ENCODE measurements at places on chromosomes 6 and 20. TPM values are rescaled to one million over a fixed set of nuclear protein-coding genes. Genes with fewer than 3 reads are reported as not detected.

The DYNLT2 gene
- polyA plus RNA-seq = 6.5 TPM

The ULBP1 gene
- 0.99 TPM for polyA plus RNA-seq

The ADGRF1 gene
- 36.3 TPM for polyA plus RNA-seq

The CLVS2 gene
- polyA plus RNA-seq = 0.22 TPM

The GPSM3 gene
- 11.8 TPM for polyA plus RNA-seq

The SLC12A5 gene
- polyA plus RNA-seq = 1.5 TPM

The CLIC1 gene
- polyA plus RNA-seq = 275 TPM

The OR2W1 gene
- polyA plus RNA-seq = not detected

The B3GAT2 gene
- 1.6 TPM for polyA plus RNA-seq

The OLIG3 gene
- not detected for polyA plus RNA-seq

The OSER1 gene
- 48.1 TPM for polyA plus RNA-seq

DNA sequence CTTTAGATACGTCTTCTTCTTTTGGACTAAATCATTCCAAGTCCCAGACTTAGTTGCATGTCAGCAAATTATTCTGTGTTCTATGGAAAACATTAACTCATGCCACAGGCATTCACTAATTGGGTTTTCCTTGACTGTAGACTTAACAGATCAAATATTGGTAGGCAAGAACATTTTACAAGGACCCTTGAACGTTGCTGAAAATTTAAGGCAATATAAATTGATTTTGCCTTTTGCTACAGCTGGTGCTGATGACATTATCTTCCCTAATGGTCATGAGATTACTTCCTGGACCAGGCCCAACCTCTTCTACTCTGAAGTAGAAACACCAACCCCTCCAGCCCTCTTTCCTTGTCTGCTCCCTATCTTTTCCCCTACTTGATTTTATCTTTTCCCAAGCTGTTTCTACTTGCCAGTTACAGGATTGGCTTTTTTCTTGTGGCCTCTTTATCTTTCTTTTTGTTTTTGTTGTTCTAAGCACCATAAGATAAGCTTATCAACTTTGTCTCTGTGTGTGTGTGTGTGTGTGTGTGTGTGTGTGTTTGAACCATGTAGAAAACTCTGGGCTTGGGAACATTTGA, 514.0 kb upstream of the SOX4 start:
- DNase-seq = no peak

DNA sequence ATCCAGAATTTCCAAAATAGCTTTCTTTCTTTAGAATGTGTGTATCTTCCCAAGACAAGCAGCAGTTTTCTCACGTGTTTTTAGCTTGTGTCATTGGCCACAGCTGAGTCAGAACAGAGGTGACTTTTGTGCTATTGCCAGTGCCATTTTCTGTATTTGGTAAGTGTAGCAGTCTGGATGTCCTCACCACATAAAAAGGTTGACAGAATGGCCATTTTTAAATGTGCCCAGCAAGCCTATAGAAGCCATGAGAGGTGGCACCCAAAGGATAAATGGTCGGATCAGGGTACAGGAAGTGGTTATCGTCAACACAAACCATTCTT, 269.5 kb upstream of the HSF2 start:
- no peak for DNase-seq

GRCh38 chr6:159464816-159465215, 228.2 kb downstream of the SOD2 start:
- DNase-seq = no peak

DNA sequence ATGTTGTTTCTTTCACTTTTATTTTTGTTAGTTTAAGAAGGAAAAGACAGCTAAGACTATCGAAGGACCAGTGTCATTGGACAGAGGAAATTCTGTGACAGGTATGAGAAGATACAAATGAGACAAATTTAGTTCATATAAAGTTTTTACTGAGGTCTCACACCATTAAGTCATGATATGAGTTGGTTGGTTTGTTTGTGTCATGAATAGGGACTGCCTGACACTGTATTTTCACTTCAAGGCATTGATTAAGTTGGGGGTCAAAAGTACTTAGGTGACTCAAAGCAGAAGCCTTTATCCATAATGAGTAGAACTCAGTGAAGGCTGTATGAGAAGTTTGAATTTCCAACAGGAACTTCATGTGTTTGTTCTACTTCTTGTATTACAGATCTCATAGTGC, 21.3 kb upstream of the HIVEP2 start:
- DNase-seq = no peak

DNA sequence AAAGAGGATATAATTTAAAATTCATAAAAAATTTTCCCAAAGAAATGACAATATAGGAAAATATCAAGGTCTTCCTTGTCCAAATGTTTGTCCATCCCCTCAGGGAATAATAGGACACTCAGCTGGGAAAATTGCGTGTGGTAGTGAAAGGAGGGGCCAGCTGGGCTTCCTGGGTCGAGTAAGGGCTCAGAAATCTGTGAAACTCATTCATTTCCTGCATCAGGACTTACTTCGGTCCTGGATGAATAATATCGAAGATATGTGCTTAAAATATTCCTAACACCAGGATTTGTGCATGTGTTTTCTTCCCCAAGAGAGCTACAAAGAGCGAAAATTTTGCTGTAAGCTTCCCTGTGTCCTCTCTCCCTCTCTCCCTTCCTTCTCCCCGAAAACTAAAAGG, 118.2 kb upstream of the GJE1 start:
- no peak for DNase-seq

GRCh38 chr6:131129689-131130553, 5.3 kb upstream of the AKAP7 start:
- no peak for DNase-seq

DNA sequence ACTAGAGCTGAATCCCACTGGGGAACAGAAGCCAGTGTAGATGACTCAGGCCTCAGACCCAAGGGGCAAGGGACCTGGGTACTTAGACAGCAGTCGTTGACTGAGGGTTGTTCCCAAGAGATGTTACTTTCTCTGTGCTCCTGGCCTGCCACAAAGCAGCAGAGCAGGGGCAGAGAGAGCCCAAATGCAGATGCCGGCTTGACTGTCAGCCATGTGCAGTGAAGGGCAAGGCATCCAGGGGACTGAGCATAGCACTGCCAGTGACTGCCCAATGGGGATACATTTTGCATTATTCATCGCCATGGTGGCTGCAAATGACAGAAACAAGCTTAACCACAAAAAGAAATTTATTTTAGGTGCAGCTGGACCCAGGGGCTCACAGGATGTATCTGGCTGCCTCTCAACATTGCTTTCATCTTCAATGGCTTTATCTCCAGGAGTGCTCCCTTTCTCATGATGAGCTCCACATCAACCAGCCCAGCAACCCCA, 7.6 kb upstream of the TP53RK start:
- DNase-seq = no peak

GRCh38 chr6:39362487-39362865, 40.0 kb upstream of the KCNK16 start:
- DNase-seq = no peak

DNA sequence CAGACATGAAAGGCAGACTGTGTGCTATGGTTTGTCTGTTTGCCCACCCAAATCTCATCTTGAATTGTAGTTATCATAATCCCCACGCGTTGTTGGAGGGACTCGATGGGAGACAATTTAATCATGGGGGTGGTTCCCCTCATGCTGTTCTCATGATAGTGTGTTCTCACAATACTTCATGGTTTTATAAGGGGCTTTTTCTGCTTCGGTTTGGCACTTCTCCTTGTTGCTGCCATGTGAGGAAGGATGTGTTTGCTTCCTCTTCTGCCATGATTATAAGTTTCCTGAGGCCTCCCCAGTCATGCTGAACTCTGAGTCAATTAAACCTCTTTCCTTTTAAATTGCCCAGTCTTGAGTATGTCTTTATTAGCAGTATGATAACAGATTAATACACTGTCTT, 47.2 kb upstream of the MICB start:
- DNase-seq = no peak

DNA sequence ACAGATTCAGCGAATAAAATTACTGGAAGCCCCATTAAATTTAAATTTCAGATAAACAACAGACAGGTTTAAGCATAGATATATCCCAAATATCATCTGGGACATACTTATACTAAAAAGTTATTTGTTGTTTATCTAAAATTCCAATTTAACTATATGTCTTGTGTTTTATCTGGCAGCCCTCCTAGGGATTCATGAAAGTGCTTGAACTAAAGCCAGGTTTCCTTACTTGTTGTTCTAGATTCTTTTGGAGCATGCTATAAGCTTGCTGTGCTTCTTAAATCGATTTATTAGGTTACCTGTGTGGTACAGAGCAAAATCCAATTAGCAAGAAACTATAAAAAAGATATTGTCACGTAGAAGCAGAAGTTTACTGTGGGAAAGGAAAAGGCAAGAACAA, 202.5 kb upstream of the GMDS start:
- DNase-seq = no peak

DNA sequence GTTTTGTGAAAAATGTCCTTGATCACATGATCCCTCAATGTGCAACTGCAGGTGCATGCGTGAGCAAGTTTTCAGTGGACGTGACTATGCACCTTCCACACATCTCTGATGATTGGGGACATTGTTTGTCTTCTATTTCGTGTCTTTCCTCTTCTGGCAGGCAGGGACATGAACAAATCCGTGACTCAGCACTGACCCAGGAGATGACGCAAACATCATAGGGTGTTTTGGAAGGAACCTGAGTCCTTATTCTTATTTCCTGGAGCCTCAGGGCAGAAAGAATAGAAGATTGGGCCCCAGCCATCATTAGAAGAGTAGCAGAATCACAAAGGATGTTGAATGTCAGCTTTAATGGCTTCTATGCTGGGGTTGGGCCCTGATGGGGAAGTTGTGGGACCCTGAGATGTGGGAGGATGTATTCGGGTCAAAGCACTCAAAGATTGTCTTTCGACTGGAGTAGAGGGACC, 11.9 kb upstream of the SIRPD start:
- DNase-seq = no peak

DNA sequence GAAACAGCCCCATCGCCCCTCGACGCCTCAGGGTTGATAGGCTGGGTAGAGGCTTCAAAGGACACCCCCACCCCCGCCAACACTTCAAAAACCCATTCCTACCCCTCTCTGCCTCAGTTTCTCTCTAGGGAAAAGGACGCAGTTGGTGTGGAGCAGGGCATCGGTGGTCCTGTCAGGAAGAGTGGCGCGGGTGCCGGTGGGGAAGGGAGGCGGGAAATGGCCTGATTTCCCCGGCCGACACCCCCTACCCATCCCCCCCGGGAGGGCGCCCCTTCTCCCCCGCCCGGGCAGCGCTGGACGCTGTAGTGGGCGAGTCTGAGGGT, 367 bp downstream of the NRSN2 start:
- DNase-seq = no peak

DNA sequence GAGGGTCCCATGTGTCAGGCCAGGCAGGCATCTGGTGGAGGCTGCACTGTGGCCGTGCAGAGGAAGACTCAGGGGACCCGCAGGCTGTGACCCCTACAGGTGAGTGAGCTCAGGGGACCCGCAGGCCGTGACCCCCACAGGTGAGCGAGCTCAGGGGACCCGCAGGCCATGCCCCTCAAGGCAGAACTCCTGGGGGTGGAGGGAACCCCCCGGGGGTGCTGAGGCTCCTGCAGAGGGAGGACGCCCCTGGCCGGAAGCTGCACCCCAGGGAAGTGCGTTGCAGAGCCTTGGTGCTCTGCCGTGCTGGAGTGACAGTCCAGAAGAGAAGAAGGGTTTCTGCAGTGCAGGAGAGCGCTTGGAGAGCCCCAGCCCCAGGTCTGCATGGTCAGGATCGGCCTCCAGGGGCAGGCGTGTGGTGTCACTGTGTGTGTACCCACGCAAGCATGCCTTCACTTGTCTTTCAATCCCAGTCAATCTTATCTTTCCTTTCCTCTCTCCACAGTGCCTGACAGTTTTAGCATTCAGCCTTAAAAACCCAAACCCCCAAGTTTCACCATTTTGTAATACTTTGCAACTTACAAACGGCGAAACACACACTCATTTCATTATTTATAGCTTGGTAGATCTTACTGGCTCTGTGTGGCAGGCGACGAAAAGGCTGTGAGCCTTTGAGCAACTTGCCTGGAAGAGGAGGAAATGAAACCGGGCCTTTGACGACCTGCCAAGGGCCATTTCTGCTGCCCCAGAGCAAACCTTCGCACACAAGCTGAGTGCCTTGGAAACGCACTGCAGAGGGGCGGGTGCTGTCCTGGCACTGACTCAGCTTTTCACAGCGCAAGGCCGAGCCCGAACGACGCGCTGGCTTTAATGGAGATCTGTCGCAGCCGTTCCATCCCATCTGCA, 101.4 kb upstream of the AGPAT4 start:
- DNase-seq = no peak

- no peak for DNase-seq
Observed at GRCh38 chr6:148423133-148423532, 80.5 kb downstream of the SASH1 start.

GRCh38 chr20:31720486-31721407, 1.9 kb downstream of the BCL2L1 start:
- no peak for DNase-seq

GRCh38 chr6:17015144-17015543, 86.7 kb upstream of the STMND1 start:
- no peak for DNase-seq

- no peak for DNase-seq
Observed at GRCh38 chr6:39934131-39934757, at the start of gene MOCS1. Gene MOCS1, minus strand, starts transcription at chr6:39934462. Its CDS starts 45 bp downstream, at chr6:39934417.

GRCh38 chr6:46220352-46221221, 49.8 kb upstream of the ENPP5 start:
- DNase-seq = no peak

DNA sequence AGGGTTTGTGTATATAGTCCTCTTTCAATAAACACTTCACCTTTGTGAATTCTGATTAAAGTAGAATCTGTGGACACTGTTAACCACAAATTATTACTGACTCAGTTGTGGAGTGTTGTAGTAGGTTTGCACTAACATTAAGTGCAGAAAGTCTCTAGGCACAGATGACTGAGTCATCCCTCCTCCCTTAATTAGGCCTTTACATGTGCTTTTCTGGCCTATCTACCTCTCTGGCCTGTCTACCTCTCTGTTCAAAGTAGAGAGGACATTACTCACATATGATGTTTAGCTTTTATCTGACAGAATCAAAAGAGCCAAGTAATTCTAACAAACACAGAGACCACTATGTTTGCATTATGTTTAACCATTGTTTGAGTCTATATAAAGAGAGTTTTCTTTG, 783.0 kb downstream of the TENT5A start:
- no peak for DNase-seq

- no peak for DNase-seq
Observed at GRCh38 chr6:73566954-73567591, 46.2 kb upstream of the EEF1A1 start.

DNA sequence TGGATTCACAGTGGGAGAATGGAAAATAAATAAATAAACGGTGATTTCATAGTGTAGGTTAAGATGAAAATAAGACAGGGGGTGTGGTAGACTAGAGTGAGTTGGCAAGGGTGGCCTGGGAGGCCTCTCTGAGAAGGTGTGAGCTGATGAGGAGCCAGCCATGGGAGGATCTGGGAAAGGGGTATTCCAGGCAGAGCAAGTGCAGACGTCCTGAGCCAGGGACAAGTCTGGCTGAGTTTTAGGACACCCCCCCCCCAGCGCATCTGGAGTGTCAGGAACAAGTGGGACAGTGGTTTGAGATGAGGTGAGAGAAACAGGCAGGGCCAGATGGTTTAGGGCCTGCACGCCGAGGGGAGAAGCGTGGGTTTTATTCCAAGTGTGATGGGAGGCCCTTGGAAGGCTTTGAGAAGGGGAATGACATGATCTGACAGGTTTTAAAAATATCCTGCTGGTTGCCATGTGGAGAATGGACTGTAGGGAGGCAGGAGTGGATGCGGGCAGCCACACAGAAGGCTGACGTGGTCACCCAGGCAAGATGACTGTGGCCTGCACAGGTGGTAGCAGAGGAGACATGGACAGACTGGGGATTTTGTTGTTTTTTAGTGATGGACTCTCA, 21.1 kb upstream of the CCM2L start:
- no peak for DNase-seq

- DNase-seq = no peak
Observed at GRCh38 chr20:50913690-50914375, 17.4 kb downstream of the ADNP start.

GRCh38 chr20:51760905-51761546, 7.2 kb downstream of the ATP9A start:
- no peak for DNase-seq

All from left renal cortex interstitium (tissue), 4 donors.